ENCODE measurements at places on chromosomes 1 and 21.

- DNase-seq, result no peak
Measured at GRCh38 chr1:52523376-52523775, 29.5 kb downstream of the TUT4 start.

DNA sequence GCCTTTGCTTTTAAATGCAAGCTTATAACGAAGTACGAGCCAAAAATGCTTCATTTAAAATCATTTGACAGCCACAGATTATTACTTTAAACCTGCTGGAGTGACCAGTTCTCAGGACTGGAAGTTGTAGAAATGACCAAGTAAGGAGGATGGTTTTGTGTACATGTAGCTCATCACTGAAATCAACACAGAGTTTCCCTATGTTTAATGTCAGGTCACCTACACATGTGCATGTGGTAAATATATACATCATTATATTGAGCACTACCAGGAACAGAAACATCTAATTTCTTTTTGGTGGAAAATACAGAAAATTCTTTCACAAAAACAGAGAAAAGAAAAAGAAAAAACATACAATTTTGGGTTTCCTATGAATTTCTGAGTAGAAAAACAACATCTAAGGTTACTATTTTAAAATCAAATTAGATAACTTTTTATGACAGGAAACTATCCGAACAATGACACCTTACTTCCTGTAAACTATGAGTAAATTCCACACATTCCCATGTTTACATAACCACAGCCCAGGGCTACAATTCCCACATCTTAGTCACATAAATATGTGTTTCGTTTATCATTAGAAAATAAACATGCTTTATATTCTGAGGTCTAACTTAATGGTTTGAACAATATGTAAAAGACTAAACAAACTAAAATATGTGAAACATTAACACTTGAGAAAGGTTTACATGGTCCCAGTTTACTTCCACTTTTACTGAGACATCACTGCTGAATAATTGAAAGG is 73.6 kb downstream of the ZNF281 start:
- no peak for DNase-seq

DNA sequence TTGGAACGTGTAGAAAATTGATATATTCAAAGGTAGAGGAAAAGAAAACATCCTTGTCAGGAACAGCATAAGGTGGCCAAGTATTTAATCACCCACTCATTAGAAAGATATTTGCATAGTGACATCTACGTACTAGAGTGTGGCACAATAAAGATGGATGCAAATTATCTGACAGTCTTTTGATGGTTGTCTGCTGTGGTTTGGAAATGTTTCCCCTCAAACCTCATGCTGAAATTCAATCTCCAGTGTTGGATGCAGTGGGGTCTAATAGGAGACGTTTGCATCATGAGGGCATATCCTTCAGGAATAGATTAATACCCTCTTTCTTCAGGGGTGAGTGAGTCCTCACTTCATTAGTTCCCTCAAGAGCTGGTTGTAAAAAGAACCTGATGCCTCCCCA is 34.1 kb upstream of the RUNX1 start:
- no peak for DNase-seq

DNA sequence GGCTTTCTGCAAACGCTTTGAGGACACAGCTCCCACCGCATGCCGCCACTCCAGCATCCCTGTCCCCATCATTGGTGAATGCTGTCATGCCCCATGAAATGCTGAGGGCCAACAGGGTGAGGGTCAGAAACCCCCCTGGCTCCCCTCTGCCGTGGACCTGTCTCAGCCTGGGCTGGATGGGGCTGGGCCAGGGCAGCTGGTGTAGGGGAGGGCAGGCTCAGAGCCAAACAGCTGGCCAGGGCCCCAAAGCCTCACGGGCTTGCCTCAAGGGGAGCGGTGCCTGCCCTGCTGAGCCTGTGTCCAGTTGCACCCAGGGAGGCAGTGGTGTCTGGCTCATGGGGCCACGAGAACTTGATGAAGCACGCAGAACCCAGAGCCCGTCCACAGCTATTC is 49.7 kb downstream of the S100B start:
- no peak for DNase-seq

- DNase-seq, result no peak
Measured at GRCh38 chr1:173715538-173715844, 710 bp downstream of the KLHL20 start.

GRCh38 chr1:34053660-34054059 is 111.4 kb downstream of the CSMD2 start:
- DNase-seq, result no peak

DNA sequence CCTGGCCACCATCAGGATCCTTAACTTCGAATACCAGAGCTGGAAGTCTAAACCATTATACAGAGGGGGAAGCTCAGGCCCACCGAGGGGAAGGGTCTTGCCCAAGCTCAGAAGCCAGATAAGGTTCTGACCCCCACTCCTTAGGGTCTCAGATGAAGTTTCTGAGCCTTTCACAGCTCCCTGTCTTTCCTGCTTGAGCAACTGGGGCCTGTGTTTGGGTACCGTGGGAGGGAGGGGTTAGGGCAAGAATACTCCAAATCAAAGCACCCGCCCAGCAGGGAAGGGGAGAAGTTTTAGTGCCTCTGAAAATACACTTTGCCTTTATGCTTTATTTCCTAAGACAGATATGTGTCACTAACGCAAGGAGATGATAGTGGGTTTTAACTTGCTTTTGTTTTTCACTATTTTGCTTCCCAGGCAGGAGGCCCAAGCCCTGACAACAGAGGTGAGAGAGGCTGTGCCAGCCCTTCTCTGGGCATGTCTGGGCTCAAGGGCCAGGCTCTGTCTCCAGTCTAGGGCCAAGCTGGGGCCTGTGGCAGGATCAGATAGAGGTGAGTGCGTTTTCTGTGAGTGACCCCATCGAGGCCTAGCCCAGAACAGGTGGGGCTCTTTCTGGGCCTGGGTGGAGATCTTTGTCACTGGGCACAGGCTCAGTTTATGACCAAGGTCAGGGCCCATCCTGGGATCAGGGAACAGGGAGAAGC is 20.5 kb upstream of the TENT5B start:
- DNase-seq, result no peak

- DNase-seq, result no peak
Measured at GRCh38 chr1:235265900-235266299, 62.1 kb downstream of the ARID4B start.

DNA sequence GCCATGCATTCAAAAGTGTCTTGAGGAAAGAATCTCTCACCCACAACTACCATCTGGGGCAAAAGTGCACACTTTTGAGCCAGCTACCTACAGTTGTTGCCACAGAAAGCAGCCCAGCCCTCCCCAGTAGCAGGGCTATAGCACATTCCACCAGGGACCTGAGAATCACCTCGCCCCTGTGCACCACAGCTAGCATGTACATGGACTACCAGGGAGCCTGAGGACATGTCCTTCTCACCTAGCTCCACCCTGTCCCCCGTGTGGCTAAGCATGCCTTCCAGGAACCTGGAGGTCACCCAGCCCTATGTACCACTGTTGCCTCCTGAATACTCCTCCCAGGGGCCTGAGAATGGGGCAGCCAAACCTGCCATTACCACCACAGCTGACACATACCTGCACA is 16.9 kb downstream of the SPRR2G start:
- no peak for DNase-seq

DNA sequence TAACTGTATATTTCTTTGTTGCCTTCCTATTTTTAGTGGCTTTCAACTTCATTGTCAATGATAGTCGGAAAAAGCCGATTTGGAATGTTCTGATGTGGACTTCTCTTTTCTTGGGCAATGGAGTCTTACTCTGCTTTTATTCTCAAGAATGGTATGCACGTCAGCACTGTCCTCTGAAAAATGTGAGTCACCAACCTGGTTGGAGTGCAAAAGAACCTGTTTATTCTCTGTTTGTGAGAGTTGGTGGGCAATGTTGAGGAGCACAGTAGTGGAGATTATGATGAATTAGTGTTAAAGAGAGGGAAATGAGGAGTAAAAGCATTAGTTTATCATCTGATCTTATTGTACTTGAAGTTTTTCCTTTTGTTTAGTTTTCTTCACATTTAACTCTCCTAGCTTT is 14.5 kb upstream of the AXDND1 start:
- DNase-seq, result no peak

- DNase-seq, result no peak
Measured at GRCh38 chr1:163291461-163291860, 30.3 kb upstream of the NUF2 start.

Data from stimulated activated CD8-positive, alpha-beta memory T cell treated with anti-CD3 and anti-CD28 coated beads, Interleukin-4, amount 100 ng/mL, for 1 hour (primary cell).